ENCODE measurements at places on chromosomes 12 and 14. TPM values are rescaled to one million over a fixed set of nuclear protein-coding genes. Genes with fewer than 3 reads are reported as not detected.

GRCh38 chr12:835754-836518, 83.6 kb downstream of the WNK1 start:
- no peak for DNase-seq

DNA sequence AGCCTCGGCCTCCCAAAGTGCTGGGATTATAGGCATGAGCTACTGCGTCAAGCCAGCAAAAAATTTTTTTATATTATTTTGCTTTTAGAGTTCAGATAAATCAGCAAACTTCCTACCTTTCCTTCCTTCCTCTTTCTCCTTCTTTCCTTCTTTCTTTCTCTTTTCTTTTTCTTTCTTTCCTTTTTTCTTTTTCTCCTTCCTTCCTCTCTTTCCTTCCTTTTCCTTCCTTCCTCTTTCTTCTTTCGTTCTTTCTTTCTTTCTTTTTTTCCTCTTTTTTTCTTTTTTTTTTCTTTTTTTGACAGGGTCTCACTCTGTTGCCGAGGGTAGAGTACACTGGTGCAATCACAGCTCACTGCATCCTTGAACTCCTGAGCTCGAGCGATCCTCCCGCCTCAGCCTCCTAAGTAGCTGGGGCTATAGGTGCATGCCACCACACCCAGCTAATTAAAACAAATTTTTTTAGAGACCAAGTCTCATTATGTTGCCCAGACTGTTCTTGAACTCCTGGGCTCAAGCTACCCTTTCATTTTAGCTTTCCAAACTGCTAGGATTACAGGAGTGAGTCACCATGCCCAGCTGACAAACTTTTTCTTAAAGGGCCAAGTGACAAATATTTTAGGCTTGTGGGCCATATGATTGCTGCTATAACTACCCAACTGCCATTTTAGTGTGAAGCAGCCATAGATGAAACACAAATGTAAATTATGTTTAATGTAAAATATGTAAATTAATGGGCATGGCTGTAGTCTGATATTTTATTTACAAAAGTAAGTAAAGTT, 7.1 kb upstream of the WASHC4 start:
- no peak for DNase-seq

- DNase-seq, result no peak
Observed at GRCh38 chr12:62834406-62834805, 100.5 kb downstream of the PPM1H start.

- no peak for DNase-seq
Observed at GRCh38 chr12:13218641-13219040, 22.1 kb downstream of the EMP1 start.

- DNase-seq, result no peak
Observed at GRCh38 chr14:92898566-92899131, 24.3 kb upstream of the CHGA start.

GRCh38 chr14:91897106-91897701, 29.9 kb upstream of the TC2N start:
- no peak for DNase-seq

DNA sequence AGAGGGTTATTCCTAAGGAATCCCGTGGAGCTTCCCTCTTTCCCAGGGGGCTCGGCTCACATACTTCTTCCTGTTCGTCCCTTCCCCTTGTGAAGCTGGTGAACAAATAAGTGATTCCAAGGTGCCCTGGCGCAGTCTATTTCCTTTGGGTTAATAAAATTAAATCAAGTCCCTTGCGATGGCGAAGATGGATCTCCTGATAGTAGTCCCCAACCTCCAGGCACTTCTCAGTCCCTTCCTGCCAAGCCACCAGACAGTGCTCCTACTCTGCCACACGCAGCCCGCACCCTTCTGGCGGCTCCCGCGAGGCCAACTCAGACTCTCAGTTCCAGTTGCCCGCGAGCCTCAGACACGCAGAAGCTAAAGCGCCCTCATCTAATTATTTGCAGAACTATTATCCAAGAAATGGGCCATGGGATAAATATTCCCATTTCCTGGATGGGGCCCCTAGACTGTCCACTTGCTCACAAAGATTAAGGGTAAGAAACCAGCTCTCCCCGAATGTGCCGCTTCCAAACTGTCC, 2.4 kb upstream of the SIX6 start:
- DNase-seq, result no peak

DNA sequence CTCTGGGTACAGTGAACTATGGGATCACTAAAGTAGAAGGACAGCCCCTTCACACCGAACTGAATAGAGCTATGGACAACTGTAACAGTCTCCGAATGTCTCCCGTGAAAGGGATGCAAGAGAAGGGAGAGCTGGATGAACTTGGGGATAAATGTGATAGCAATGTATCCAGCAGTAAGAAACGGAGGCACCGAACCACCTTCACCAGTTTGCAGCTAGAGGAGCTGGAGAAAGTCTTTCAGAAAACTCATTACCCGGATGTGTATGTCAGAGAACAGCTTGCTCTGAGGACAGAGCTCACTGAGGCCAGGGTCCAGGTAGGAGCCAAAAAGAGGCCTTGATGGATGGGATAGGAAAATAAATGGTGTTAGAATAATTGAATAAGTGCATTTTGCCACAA, 3.5 kb downstream of the ALX1 start:
- DNase-seq, result no peak

FAM186B gene
- total RNA-seq, result 0.41 TPM

TPPP2 gene
- total RNA-seq, result not detected

ZFHX2 gene
- 1.1 TPM for total RNA-seq
